ENCODE measurements at places on chromosomes 4 and X.
A peak's percentile ranks its signal among the peaks of the same experiment; 100 is the strongest.

DNA sequence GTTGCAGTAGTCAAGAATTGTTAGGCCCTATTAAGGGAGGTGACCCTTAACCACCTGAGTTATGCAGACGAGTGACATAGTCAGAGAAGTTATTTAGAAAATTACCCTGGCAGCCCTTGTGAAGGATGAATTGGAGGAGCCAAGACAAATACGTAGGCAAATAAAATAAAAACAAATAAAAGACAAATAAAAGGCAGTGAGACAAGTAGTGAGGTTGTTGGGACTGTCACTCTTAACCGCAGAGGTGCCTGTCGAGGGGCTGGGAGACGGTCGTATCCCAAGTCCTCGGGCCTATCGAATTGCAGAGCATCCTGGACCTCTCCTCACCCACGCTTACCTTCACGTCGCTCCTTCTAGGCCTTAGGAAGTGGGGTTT lies 58.0 kb upstream of the ZC4H2 start:
- DNase-seq: no peak

GRCh38 chr4:132417220-132417619 lies 731.9 kb upstream of the PCDH10 start:
- no peak for DNase-seq

- peak; percentile 11 for DNase-seq
These were observed 19.1 kb upstream of the S100P start for GRCh38 chr4:6674500-6675149.

GRCh38 chrX:121179972-121180371 lies 132.6 kb downstream of the GLUD2 start:
- peak; percentile 9 for DNase-seq

- DNase-seq: no peak
These were observed 26.3 kb downstream of the ANKRD50 start for GRCh38 chr4:124686279-124686678.

- DNase-seq: no peak
These were observed 89.8 kb downstream of the MRPL1 start for GRCh38 chr4:77952457-77952856.

DNA sequence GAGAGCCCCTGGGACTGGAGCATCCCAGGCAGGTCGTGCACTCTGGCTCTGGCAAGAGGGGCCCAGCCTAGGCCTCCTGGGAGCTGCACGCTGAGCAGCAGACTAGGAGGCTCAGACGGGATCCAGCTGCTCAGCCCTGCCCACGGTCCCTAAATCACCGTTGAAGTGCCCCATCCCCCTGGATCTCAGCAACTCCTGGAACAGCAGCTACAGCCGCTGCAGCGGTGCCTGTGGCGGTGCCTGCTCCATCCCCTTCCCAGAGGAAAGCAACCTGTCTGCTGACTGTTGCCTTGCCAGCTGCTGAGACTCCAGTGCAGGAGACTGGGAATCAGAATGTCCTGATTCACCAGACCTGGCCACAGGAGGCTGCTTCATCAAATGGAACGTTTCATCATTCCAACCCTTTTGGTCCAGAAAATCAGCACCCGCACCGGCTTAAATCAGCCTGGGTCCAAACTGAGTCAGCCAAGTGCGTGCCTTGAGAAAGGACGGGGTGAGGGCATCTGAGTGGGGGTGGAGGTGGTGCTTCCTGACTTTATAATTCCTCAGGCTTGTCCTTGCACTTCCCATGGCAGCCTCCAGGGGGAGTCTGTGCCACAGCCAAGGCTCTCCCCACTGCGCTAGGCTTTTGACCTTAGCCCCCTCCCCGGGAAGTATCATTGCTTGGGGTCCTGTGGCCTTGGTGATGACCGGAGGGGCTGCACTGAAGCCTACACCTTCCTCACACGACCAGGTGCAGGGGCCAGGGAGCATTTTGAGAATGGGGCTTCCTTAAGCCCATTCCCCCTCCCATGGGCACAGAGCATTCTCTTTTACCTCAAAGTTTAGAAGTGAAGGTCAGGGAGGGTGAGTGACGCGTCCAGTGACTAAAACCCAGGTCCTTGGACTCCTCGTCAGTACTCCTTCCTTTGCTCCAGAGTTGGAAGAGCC lies 6.5 kb downstream of the ZNF185 start:
- DNase-seq: peak; percentile 1

DNA sequence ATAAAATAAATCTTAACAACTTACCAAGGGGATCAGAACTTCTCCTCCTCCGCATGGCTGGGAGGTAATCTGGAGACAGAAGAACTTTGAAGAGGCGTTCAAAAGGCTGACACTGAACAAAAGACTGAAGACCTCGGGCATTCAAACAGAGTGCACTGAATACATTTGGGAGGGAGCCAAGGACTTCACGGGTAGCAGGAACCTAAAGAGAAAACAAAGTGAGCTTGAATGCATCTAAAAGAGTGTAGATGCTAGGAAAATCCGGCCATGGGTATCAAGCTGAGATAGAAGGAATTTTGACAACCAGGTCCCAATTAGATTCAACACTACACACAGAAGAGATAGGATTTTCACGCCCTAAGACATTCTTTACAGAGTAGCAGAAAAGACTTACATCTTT lies 69.6 kb downstream of the HUWE1 start:
- DNase-seq: no peak

DNA sequence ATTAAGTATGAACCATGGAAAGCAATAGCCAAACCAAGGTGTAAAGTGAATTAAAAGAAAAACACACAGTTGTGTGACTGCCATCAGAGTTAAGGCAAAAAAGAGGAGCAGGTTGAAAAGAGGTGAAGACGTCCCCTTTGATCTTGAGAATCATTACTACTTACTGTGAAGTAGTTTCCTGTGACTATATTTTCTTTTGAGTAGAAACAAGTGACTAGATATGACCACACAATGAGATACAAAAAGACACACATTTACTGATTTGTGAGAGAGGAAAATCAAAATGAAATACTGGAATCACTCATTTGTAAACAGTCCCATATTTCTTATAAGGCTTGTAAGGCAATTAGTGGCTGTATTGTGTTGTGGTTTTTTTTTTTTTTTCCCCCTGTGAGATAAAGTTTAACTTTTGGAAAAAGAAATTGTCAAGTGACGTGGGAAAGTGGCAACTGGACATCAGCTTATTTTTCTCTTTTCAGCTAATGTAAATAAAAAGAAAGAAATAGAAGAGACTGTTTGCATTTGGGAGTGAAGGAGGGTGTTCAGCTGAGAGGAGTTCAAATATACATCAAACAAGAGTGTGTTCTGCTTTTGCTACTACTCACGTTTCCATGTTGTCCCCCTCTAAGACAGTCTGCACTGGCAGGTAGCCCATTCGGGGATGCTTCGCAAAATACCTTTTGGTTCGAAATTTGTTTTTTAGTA lies 106.4 kb upstream of the FTHL17 start:
- DNase-seq: no peak

DNA sequence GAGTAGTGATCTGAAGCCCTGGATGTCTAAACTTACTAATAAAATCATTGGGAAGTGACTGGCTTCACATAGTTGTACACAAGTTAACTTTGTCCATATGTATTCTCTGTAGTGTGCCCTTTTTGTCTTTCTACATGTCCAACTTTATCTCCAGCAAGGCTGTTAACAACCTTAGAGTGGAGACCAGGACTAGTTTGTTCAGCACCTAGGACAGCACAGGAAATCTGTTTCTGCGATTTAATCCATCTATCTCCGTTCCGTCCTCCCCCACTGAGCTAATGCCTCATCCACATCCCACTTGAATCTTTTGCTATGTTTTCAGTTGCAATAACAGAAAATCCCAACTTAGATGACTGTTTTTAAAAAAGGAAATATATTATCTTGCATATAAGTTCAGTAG lies 3.4 kb upstream of the ARR3 start:
- no peak for DNase-seq

Data from NCI-H774 (cell line).